ENCODE measurements at places on chromosomes 7 and 10.

DNA sequence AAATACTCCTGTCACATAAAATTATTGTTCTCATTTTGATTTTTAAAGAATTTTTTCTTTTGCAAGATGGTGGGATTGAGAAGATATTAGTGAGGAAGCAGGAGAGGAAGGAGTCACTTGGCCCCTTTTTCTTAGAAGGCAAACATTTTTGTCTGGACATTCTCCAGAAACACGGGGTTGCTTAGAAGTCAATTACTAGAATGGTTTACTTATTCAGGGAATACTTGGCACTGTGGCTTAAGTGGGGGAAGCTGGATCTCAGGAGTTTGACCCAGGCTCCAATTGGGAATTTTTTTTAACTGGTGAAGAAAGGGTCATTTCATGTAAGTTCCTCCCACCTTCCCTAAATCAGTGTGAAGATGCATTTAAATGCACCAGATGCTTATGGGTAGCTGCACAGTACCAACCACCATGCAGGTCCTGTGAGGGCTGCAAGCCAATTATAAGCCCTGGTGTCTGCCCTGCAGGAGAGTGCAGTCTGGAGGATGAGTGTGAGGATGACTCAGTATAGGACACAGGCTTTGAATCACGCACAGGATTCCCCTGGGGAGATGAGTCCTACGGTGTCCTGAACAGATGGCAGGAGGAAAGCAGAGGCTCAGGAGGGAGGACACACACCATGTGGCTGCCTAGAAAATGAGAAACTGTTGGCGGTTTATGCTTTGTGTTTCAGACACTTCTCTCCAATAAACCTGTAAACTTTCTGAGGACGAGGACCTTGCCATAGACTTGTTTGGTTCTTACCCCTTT lies 299.1 kb downstream of the PLXNA4 start:
- peak; percentile 86 for DNase-seq

DNA sequence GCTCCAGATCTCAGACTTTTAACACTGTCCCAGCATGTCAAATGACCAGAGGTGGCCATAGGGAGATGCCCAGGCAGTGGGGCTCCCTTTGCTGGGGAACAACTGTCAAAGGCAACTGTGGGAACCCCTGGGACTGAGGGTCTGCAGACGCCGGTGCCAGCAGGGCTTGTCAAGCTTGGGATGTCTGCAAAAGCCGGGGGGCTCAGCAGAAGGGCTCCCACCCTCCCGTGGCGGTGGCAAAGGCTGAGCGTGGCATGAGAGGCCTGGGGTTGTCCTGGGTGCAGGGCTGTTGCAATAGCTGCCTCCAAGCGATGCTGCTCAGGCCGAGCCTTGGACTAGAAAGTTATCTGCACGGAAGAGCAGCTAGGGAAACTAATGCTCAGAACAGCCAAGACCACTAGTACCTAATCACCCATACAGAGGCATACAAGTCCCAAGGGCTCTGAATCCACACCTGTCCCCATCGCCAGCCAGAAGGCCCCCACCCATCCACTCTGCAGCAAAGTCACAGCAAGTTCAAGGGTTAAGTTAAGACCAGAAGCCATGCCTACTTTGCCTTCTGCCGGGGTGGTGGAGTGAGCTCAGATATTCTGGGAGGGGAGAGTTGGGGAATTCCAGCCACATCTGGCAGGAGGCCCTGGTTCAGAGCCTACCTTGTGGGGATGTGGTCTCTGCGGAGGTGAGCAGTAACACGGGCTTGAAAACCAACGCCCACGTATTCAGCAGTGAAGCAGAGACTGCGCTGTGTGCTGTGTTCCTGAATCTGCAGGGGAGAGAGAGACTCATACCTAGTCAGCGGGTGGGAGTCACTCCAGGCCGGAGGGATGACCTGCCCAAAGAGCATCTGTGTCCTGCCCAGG lies 4.6 kb downstream of the SH2B2 start:
- DNase-seq = no peak

GRCh38 chr10:113176652-113177155 lies 226.7 kb downstream of the TCF7L2 start:
- DNase-seq = no peak

GRCh38 chr10:100155936-100156335 lies 29.9 kb downstream of the ERLIN1 start:
- no peak for DNase-seq

GRCh38 chr7:141575654-141576448 lies 24.6 kb downstream of the AGK start:
- DNase-seq = no peak

GRCh38 chr7:100791881-100792666 lies 35.2 kb downstream of the EPHB4 start:
- DNase-seq = no peak

GRCh38 chr7:121313220-121313792 lies 15.5 kb upstream of the WNT16 start:
- no peak for DNase-seq

GRCh38 chr7:25835197-25835596 lies 316.8 kb upstream of the NFE2L3 start:
- no peak for DNase-seq

DNA sequence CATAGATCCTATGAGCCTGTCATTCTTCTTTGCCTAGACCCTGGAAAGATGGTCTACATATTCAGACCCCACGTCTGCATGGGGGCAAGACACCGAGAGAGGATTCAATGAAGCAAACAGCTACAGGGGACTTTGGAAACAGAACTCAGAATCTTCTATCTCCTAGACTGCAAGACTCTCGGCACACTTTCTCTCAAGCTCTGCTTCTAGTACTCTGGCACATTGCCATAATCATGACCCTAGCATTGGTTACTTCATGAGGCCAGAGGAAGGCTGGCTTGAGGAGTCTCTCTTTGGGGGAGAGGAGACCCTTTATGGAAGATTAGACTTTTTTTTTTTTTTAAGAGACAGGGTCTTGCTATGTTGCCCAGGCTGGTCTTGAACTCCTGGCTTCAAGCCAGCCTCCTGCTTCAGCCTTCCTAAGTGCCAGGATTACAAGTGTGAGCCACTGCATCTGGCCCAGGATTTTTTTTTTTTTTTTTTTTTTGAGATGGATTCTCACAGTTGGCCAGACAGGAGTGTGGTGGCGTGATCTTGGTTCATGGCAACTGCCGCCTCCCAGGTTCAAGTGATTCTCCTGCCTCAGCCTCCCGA lies 20.7 kb downstream of the CCDC3 start:
- peak; percentile 41 for DNase-seq

- no peak for DNase-seq
These were observed 63.3 kb downstream of the GSAP start for GRCh38 chr7:77352665-77353406.

DNA sequence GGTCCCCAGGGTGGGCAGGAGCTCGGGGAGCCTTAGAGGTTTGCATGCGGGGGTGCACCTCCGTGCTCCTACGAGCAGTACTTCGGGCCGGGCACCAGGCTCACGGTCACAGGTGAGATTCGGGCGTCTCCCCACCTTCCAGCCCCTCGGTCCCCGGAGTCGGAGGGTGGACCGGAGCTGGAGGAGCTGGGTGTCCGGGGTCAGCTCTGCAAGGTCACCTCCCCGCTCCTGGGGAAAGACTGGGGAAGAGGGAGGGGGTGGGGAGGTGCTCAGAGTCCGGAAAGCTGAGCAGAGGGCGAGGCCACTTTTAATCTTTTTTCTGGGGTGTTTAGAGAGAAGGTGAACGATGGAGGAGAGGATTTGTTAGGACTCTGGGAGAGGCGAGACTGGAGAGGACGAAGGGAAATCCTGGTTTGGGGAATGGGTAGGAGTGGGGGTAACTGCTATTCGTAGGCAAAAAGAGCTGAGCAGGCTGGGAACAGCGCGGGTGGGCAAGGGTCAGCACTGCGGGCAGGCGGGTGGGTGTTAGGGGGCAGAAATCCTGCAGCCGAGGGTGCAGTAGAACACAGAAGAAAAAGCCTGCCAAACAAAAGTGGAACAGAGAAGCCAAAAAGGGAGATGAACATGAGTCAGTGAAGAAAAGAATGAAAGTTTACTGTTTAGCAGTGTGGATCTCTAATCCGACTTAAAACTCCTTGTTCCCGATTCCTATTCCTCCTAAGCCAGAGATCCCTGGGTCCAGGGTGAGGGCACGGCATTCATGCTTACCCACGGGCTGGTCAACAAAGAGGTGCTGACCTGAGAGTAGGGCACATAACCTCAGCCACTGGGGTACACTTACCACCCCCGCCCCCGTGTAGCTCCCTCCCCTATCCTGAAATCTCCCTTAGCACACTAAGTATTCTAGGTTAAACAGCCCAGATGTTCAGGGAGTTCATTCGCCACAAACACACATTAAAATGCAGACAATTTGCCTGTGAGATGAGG lies 26.9 kb downstream of the PRSS2 start:
- DNase-seq = no peak

GRCh38 chr7:30403477-30403876 lies 75.1 kb downstream of the NOD1 start:
- no peak for DNase-seq

DNA sequence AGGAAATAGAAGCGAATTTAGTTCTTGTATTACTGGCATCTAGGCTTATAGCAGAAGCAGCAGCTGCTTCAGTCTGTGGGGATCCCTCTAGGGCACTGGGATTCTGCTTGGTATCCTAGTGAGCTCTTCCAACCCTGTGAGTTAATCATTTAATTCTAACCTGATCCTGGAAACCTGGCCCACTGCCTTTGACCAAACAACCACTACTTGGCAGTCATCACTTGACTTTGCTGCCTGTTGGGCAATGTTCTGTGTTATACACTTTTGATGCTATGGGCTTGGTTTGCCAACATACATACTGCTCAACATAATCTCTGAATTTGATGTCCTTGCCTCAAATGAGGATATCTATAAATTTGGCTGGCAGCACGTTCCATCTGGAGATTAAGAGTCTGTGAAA lies 813.4 kb downstream of the ANKRD7 start:
- DNase-seq = peak; percentile 94

- DNase-seq = no peak
These were observed 114.1 kb downstream of the SLC16A9 start for GRCh38 chr10:59595593-59595992.

DNA sequence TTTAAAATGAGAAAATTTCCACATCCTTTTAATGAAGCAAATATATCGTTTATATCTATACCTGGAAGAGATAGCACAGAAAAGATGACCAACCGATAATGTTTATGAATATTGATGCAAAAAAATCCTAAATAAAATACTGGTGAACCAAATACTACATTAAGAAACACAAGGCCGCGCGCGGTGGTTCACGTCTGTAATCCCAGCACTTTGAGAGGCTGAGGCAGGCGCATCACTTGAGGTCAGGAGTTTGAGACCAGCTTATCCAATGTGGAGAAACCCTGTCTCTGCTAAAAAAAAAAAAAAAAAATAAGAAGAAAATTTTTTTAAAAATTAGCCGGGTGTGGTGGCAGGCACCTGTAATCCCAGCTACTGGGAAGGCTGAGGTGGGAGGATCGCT lies 25.8 kb downstream of the SHH start:
- no peak for DNase-seq

DNA sequence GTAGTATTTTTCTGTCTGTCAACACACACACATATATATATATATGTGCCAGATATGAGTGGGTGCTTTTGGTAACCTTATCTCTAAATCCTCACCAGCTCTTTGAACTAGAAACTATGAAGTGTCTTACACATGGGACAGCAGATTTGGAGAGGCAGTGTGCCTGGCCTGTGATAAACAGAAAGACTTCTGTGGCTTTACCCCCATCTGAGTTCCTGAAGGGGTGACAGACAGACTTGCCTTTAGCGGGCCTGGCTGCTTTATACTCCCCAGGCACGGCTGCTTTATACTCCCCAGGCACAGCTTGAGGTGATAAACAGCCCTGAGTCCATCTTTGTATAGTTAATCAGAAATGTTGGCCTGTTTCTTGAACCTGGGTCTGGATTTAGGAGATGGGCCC lies 5.6 kb downstream of the BAG3 start:
- no peak for DNase-seq

- no peak for DNase-seq
These were observed 58.7 kb upstream of the PRPS1L1 start for GRCh38 chr7:18086165-18087025.

DNA sequence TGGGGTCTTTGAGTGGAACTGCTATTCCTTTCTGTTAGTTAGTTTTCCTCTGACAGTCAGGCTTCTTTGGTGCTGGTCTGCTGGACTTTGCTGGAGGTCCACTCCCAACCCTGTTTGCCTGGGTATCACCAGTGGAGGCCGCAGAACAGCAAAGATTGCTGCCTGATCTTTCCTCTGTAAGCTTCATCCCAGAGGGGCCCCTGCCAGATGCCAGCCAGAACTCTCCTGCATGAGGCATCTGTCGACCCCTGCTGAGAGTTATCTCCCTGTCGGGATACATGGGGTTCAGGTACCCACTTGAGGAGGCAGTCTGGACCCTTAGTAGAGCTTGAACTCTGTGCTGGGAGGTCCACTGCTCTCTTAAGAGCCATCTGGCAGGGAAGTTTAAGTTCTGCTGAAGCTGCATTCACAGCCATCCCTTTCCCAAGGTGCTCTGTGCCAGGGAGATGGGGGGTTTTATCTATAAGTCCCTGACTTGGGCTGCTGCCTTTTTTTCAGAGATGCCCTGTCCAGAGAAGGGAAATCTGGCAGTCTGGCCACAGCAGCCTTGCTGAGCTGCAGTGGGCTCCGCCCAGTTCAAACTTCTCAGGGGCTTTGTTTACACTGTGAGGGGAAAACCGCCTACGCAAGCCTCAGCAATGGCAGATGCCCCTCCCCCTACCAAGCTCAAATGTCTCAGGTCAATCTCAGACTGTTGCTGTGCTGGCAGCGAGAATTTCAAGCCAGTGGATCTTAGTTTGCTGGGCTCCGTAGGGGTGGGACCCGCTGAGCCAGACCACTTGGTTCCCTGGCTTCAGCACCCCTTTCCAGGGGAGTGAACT lies 89.7 kb upstream of the CDK6 start:
- DNase-seq = no peak

GRCh38 chr7:46145412-46145811 lies 224.3 kb upstream of the IGFBP3 start:
- DNase-seq = peak; percentile 57

DNA sequence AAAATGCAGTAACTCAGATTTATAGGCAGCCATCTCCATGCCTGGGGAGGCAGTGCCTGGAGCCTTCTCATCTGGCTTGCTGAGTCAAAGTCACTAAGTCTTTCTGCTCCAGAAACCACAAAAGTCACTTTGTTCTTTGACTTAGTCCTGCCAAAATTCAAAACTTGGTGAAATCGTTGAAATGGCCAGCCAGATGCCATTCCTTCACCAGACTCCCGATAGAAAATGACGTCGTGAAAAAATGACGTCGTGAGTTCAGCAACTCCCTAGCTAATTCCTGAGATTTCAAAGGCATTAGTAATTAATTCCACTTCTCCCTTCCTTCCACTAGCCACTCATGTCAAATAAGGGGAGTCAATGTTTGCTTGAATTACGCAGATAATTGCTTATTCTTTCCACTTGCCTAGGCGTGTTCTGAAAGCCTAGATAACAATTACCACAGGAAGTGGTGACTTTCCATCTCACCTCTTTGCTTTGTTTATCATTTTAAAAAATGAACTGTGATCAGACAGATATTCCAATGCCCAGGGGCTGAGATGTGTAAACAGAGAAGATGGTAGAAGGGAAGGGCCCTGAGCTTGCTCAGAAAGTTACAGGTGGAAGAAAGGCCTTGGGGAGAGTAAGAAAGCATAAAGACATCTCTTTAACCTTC lies 48.5 kb upstream of the OSBPL3 start:
- no peak for DNase-seq

- DNase-seq = no peak
These were observed 8.9 kb upstream of the VSTM4 start for GRCh38 chr10:49123981-49124950.
